RWPE2 (cell line): ENCODE measurements at places on chromosomes 2 and 18.

DNA sequence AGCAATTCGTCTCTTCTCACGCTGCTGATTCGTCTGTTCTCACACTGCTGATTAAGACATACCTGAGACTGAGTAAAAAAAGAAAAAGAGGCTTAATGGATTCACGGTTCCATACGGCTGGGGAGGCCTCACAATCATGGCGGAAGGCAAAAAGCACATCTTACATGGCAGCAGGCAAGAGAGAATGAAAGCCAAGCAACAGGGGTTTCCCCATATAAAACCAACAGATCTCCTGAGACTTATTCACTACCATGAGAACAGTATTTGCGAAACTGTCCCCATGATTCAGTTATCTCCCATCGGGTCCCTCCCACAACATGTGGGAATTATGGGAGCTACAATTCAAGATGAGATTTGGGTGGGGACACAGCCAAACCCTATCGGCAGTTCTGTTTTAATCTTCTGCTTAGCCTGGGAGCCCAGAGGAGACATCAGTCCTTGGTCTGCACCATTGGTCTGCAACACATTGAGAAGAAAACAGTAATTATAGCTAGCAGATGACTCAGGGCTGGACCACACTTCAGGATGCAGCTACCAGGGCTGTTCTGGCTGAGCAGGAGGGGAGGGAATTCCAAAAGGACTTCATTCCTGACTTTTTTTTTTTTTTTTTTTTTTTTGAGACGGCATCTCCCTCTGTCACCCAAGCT lies 69.4 kb downstream of the CABLES1 start:
- no peak for DNase-seq

DNA sequence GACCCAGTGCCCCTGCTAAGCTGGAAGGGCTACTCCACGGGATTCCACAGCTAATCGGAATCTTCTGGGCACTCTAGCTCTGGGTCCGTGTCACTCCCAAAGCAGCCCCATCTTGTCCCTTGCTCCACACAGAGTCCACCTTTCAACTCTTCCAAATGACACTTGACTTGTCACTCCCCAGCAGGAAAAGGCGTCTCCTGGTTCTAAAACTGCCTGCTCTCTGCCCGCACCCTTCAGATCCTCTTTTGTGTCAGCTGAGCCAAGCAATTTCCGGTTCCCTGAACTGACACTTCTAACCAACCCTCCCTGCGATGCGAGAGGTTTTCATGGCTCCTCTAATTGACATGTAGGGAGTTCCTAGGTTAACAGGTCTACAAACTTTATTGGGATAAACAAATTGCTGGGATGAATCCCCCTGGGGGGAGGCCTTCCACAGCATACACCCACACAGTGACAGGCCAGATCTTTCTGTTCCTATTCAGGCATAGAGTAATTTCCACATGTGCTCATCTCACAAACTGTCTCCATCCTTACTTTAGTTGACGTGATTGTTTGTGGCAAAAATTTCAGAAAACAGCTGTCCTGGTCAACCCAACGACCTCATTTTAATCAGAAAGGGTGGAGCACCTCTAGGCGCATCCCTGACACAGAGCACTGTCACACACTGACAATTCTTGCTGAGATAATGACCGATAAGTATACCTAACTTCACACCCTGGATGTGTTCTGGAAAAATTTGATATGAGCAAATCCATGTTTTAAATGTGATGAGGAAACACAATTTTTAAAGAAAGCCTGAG lies 104.9 kb downstream of the RBMS1 start:
- DNase-seq: no peak

- DNase-seq: no peak
These were observed 92.6 kb upstream of the CREB1 start for GRCh38 chr2:207437136-207437523.

- no peak for DNase-seq
These were observed 753.5 kb upstream of the PKDCC start for GRCh38 chr2:41294331-41294730.

- DNase-seq: no peak
These were observed 26.5 kb downstream of the CRYGD start for GRCh38 chr2:208097801-208098200.

DNA sequence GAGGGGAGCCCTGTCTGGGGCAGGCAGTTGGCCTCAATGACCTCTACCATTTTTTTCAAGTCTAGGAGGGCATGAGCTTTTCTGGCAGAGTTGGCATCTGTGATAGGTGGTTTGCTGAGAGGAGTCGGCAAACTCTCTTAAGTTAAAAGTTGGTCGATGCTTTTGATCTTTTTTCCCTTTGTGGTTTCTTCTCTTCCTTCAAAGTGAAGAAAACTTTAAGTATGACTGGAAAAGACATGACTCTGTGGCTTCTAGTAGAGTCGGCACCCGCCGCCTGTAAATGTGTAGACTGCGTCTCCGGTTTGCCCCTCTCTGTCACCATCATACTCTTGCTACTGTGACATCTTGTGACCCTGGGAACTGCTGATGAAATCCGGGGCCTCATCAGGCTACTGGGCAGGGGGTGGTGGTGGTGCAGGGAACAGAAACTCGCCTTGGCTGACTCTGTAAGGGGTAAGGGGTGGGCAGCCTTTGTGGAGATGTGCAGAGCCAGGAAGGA lies 21.1 kb downstream of the INPP5D start:
- no peak for DNase-seq

- no peak for DNase-seq
These were observed 72.4 kb downstream of the ZEB2 start for GRCh38 chr2:144447535-144447934.

- no peak for DNase-seq
These were observed 447.0 kb upstream of the ID2 start for GRCh38 chr2:8234757-8235374.

GRCh38 chr18:56565551-56566345 lies 72.6 kb downstream of the TXNL1 start:
- DNase-seq: no peak

DNA sequence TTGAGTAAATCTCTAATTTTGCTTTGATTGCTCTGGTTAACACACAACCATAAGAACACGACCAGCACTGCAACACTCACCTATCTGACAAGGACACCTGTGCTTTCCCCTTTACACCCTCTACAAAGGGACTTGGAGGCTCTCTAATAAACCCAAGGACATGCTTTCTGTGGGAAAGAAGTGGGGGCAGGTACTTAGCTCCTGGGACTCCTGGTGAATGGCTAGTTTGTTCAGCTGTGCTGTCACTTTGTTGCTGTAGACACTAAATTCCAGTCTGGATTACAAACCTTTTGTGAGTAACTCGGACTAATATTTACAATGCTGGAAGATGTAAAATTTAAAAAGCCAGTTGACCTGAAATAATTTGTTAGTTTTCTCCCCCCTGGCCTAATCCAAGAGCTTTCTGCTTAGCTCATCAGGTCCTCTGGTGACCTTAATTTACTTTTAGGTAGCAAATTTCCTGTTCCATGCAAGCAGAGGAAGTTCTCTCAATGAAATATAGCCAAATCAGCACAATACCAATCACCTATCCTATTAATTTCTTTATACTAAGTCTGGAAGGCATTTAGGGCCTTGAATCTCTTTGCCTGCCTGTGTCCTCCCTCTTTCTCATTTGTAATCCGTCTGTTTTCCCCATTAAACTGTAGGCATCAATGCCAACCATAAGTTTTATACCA lies 67.5 kb downstream of the PLCL1 start:
- DNase-seq: no peak

DNA sequence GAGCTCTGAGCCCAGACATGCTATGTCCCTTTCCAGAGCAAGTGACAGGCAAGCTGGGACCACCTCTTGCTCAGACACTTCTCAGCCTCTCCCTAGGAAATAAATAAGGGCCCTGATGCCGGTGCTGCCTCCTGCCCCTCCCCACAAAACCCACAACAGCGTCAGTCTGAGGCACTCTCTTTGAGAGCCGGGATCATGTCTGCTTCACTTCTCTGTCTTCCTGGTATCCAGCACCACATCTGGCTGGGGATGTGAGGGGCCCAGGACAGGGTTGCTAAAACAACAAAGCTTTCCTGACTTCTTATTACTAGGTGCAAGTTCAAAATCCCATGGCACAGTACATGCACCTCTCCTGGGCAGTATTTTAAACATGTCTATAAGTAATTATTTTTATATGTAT lies 103.9 kb upstream of the GLI2 start:
- no peak for DNase-seq

GRCh38 chr18:54776282-54776977 lies 51.8 kb upstream of the RAB27B start:
- peak; percentile 84 for DNase-seq

GRCh38 chr2:120544522-120544921 lies 191.1 kb upstream of the GLI2 start:
- DNase-seq: no peak

DNA sequence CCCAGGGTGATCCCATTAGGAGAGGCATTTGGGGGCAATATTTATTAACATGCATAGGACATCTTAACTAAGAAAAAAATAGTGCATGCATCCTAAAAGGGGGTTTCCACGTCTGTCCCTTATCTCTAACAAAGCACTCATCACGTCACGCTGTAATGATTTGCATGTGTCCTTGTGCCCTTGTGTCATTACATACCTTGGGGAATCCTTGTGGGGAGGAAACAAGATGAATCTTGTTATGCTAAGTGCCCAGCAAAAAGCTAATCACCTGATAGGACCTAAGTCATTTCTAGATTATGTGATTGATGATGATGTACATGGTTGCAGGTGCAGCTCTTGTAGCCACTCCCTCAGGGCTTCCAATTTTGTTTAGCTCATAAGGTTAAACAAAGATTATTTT lies 250.9 kb downstream of the FBXO15 start:
- DNase-seq: no peak

DNA sequence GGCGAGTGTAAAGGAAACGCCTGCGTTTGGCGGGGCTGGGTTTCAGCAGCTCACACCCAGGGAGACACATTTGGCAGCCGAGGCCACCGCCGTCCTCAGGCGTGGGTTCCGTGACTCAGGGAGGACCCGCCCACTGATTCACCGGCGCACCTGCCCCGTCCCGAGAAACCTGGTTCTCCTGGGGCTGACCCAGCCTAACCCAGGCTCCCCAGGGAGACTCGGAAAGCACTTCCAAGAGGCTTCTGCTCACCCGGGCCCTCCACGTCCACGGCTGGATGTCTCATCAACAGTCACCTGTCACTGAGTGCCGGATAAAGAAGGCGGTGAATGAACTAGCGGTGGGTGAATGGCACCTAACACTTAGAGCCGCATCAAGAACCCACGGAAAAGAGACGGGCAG lies 126.4 kb upstream of the CTDP1 start:
- DNase-seq: peak; percentile 45

DNA sequence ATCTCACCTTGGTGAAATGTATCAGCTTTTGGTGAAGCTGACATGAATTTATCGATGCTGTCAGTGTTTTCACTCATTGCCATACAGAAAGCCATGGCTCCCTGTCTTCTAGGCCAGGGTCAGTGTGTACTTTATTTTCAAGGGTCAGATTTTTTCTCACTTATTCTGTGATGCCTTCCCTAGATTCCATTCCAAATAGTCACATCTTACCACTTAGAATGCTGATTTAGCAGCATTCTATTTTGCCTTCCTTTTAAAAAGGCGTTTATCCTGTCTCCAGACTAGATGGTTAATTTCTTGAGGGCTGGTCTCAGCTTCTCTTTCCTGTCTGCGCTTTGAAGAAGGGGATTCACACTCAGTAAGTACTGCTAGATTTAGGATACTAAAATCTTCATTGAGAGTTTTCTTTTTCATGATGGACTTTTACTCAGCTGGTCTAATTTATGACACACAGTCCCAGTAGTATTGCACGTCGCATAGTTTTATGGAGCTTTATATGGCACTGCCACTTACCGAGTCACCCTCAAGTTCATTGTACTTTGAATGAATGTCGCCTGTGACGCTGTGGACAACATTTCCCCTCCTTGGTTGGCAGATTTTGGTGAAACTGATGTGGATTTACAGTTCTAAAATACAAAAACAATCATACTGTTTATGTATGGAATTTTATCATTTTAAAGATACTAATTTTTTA lies 194.0 kb downstream of the ZNF407 start:
- no peak for DNase-seq

- no peak for DNase-seq
These were observed 12.0 kb upstream of the BCL11A start for GRCh38 chr2:60565472-60565871.

DNA sequence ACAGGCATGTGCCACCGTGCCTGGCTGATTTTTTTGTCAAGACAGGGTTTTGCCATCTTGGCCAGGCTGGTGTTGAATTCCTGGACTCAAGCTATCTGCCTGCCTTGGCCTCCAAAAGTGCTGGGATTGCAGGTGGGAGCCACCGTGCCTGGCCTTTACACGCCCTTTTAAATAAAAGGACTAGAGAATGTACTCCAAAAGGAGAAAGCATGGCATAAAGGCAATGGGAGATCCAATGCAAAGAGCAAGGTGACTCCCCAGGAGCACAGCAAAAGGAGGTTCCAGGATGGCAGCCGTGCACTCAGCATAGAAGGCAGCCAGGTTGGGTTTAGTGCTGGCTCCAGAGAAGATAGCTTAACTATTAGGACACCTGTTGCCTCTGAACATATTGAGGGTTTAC lies 27.1 kb downstream of the ASB1 start:
- DNase-seq: no peak

DNA sequence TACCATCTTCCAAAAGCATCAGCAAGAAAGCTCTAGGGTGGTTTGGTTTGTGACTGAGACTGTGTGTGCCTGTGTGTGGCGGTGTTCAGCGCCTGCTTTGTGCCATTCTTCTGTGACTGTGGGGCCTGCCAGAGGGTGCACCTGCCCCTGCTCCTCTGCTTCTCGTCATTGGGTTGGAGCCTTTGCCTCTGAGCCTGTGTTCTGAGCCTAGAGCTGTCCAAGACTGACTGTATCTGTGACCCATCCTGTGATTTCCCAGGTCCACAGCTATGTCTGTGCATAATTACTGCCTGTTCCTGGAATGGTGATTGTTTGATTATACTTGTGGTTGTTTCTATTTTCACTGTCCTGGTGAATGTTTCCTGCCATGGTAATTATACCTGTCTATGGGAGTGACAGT lies 57.1 kb upstream of the KLHL29 start:
- no peak for DNase-seq

DNA sequence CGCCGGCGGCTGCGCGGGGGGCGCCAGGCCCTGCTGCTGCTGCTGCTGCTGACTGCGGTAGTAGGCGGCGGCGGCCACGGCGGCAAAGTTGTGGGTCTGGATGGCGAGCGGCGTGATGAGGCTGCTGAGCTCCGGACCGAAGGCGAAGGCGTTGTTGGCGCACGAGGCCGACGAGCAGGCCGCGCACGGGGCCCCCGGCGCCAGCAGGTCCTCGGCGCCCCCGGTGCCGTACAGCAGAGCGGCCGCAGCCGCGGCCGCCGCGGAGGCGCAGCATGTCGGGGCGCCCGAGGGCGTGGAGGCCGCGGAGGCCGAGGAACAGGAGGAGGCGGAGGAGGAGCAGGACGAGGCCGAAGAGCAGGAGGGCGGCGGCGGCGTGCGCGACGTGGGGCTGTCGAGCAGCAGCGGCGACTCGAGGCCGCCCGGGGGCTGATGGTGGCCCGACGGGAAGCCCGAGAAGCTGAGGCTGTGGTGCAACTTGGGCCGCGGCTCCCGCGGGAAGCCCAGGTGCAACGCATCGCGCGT lies 1.8 kb downstream of the ZFP36L2 start:
- DNase-seq: no peak

DNA sequence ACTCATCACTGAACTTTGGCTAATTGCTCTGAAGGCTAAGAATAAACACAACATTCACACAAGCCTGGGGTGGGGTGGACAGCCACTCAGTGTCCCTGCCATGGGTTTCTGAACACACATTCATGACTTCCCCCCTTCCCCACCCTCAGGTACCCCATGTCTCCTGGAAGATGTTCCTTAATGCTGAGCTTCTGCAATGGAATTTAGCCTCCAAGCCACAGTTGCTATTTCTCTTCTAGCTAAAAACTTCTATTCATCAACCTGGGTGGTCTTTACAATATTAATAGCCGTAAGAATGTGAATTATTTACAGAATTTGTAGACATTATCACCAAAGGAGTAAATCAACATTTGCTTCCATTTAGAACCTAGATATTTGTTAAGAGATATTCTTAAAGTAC lies 175.1 kb downstream of the ACKR3 start:
- DNase-seq: no peak
